ENCODE measurements at places on chromosomes 11 and 22.

DNA sequence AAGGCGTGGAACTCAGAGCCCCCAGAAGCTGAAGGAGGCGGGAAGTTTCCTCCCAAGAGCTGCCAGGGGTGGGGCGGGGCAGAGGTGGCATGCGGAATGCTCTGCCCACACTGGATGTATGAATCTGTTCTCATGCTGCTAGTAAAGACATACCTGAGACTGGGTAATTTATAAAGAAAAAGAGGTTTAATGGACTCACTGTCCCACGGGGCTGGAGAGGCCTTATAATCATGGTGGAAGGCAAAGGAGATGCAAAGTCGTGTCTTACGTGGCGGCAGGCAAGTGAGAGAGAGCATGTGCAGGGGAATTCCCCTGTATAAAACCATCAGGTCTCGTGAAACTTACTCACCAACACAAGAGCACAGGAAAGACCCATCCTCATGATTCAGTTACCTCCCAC, 57.6 kb downstream of the SMIM38 start:
- no peak for DNase-seq

DNA sequence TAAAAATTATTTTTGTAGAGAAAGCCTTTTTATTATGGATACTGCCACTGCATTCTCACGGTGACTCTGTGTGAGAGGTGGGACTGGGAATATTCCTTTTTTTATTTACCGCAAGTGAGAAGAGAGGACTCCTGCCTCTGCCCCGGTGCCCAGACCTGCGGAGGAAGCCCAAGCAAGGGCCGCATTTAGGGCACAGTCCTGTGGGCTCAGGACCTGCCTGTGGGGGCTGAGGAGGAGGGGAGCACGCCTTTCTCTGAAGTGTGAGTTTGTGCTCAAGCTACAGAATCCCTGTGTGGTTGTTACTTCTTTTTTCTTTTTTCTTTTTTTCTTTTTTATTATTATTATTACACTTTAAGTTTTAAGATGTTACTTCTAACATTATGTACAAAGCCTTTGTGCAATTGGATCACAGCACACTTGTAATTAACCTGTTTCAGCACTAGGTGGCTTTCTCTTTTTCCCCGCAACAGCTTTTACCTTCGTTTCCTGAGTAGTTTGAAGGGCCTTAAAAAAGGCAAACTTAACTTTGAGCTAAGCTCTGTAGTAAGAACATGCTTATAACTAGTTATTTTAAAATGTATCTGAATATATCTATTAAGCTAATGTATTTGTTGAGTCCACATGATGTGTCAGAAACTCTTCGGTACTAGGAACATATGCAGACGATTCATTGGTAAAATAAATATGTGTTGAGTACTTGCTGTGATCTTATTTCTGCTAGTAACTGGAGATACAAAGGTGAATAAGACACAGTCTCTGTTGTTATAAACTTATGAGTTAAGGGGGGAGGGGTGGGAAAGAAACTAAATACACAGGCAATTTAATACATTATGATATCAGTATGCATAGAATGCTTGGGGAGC, 18.3 kb downstream of the AMOTL1 start:
- no peak for DNase-seq

GRCh38 chr11:128796270-128796669, 70.8 kb downstream of the KCNJ1 start:
- no peak for DNase-seq

- no peak for DNase-seq
Observed at GRCh38 chr11:100769617-100770016, 82.5 kb downstream of the ARHGAP42 start.

DNA sequence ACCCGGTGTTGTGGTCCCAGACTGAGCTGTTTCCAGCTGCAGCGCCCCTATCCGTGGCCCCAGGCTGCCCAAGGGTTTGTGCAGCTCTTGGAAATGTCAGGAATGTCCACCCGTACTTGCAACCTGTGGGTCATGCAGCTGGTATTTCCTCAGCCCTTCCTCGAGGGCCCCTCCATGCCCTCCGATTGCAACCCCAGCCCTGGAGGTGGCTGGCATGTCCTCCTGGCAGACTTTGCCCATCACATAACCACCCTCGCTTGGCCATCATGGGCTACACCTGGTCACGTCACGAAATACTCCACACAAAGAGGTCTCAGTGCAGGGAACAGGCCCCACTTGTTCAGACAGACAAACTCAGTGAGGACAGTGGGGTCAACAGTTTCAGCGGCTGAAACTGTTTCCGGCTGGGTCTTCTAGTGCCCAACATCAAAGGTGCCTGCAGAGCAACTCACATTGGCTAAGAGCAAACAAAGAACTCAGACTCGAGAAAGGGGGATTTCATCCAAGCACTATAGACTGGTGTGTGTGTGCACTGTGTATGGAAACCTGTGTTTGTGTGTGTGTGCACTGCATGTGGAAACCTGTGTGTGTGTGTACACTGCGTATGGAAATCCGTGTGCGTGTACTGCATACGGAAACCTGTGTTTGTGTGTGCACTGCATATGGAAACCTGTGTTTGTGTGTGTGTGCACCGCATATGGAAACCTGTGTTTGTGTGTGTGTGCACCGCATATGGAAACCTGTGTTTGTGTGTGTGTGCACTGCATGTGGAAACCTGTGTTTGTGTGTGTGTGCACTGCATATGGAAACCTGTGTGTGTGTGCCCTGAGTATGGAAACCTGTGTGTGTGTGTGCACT, 72.8 kb upstream of the CCND1 start:
- DNase-seq: no peak

DNA sequence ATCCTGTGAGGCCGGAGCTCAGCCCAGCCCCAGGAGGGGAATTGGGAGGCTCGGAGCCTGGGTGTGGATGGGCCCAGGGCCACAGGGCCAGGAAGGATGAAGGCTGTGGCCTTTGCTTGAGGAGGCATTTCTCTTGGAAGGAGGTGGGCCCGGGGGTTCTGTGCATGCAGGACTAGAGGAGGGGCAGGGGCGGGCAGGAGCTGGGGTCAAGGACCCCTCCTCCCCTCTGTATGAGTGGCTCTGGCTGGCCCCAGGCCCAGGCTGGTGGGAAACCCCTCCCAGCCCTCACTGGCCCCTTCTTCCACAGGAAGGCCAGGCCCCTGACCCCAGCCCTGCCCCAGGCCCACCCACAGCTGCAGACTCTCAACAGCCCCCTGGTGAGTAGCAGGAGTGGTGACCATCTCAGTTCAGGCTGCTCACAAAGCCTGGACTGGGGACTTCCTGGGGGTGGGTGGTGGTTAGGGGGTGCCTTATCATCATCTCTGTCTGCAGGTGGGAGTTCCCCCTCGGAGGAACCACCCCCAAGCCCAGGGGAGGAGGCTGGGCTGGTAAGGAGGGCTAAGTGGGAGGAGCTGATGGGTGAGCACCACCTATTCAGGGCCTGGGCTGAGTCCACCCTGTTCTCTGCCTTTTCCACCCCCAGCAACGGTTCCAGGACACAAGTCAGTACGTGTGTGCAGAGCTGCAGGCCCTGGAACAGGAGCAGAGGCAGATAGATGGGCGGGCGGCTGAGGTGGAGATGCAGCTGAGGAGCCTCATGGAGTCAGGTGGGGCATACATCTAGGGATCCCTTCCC, 6.0 kb downstream of the KCNK7 start:
- no peak for DNase-seq

- no peak for DNase-seq
Observed at GRCh38 chr11:17521106-17521900, 22.9 kb downstream of the USH1C start.

All from CD4-positive, alpha-beta T cell (primary cell).